Esophagus mucosa (tissue), 1 donor: ENCODE measurements at places on chromosomes 4 and X. TPM values are rescaled to one million over a fixed set of nuclear protein-coding genes. Genes with fewer than 3 reads are reported as not detected.

DNA sequence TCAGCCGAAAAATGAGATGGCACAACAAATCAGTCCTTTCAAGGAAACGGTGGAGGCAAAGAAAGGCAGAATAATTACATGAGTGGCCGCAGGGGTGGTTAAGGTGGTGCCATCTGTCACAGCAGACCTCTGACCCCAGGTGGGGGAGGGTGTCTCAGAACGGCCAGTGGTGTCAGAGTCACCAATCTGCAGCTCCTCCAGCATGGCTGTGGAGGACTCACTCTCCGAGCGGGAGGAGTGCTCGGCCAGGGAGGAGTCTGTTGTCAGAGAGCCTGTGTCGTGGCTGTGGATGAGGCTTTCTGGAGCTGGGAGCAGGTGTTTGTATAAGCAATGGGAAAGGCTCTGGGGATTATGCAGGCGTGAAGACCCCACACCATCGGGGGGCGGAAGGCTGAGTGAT lies 130.3 kb upstream of the PDLIM3 start:
- no peak for ATAC-seq

- ATAC-seq: peak; percentile 58
Observed at GRCh38 chr4:186204103-186204559, 12.8 kb downstream of the CYP4V2 start.

DNA sequence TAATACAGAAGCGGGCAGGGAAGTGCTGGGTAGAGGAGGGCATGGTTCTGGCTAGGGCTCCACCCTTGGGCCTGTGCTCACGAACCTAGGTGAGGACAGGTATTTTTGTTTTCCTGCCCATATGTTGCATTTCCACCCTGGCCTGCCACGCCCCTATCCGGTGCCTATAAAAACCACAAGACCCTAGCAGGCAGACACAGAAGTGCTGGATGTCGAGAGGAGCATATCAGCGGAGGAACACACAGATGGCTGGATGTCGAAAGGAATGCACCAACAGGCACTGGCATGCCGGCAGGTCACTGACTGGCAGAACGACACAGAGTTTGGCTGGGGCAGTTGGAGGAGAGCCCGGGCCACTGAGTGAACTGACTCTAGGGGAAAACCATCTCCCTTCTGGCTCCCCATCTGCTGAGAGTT lies 316.6 kb upstream of the BOD1L1 start:
- ATAC-seq: peak; percentile 83

- no peak for ATAC-seq
Observed at GRCh38 chr4:67899096-67899495, 15.3 kb upstream of the TMPRSS11D start.

GRCh38 chrX:155997436-155997835 lies at the start of gene IL9R:
Gene IL9R, plus strand, starts transcription at chrX:155997696. Its CDS starts 64 bp downstream, at chrX:155997760.
- ATAC-seq: no peak

DNA sequence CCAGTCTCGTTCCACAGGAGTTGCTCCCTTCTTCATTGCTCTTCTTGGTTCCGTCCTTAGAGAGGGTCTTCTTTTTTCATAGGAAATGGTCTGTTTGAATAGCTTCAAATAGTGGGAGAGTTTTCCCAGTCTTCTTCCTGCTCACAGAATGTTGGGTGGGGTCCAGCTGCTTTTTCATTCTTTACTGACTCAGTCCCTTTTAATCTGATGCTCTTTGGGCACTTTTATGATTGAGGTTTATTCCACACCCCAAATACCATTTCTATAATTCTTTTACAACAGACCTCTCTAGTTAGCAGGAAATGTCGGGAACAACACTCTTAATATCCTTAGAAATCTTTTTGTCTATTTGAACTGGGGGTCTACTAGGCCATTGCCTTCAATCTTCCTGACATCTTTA lies 239.5 kb downstream of the PRDM5 start:
- ATAC-seq: no peak

GRCh38 chrX:151634937-151635336 lies 60.3 kb upstream of the PRRG3 start:
- ATAC-seq: no peak

- no peak for ATAC-seq
Observed at GRCh38 chr4:184217634-184218033, at the start of gene ENPP6. Gene ENPP6, minus strand, starts transcription at chr4:184217873. Its CDS starts 54 bp downstream, at chr4:184217819.

GRCh38 chr4:89001647-89002445 lies 55.1 kb downstream of the FAM13A start:
- ATAC-seq: no peak

DNA sequence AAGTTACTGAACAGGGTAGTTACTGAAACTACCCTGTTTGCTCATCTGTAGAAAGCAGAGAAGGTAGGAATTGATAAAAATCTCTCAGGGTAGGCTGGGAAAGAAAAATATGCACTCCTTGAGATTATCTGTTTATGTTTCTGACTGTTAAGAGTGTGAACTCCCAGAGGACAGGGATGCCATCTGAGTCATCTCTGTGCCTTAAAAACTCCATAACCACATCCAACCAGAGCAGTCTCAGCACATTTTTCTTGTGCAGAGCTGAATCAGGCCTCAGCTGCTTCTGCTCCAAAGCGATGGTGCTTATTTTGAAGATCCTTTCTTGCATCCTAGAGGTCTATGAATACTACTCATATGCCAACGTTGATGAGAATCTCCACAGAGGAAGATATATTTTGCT lies 9.9 kb downstream of the CENPVL3 start:
- no peak for ATAC-seq

DNA sequence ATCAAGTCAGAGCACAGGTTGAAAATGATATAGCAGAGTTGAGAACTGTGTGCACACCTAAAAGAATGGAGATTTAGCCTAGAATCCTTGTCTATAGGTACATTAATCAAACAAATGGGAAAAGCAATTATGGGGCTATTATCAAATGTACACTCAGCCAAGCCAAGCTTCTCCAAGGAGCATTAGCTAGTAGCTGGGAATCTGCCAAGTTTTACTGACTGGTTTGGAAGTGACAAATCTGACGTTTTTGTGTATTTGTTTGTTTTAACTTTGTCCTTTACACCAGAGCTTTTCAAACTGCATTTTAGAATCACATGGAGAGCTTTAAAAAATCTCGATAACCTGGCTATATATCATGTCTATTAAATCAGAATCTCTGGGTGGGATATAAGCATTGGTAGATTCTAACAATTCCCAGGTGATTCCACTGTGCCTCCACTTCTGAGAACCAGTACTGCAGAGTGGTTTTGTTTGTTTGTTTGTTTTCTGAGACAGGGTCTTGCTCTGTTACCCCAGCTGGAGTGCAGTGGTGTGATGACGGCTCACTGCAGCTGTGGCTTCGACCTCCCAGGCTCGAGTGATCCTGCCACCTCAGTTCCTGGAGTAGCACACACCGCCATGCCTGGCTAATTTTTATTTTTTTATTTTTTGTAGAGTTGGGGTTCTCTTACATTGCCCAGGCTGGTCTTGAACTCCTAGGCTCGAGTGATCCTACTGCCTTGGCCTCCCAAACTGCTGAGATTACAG lies 279.8 kb downstream of the UNC5C start:
- ATAC-seq: no peak

DNA sequence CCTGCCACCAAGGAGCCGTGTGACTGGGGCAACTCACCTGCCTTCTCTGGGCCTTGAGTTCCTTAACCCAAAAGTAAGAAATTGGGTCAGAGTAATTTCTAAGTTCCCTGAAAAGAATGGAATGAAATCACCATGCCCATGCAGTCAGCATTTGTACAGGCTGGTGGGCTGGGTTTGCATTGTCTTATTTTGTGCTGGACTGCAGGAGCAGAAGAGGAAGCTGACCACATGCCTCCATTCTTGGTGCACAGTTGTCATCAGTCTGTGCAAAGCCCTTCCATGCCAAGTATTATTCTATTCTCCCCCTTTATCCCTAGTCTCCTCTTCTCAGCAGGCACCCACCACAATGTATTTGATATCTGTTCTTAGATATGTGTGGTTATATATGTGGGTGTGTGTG lies 56.3 kb downstream of the FHDC1 start:
- ATAC-seq: no peak

DNA sequence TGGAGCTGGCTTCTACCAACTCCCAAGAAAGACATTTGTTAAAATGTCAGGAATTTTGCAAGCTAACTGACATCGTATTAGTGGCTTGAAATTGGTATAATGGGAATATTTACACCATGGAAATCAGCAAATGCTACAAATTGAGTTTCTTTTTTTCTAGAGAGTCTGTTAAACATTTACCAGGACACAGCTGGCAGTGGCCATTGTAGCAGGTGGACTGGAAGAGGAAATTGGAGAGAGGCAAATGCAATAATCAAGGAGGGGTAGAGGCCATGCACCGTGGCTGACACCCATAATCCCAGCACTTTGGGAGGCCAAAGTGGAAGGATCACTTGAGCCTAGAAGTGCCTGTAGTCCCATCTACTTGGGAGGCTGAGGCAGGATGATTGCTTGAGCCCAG lies 32.9 kb upstream of the TSR2 start:
- ATAC-seq: no peak

DNA sequence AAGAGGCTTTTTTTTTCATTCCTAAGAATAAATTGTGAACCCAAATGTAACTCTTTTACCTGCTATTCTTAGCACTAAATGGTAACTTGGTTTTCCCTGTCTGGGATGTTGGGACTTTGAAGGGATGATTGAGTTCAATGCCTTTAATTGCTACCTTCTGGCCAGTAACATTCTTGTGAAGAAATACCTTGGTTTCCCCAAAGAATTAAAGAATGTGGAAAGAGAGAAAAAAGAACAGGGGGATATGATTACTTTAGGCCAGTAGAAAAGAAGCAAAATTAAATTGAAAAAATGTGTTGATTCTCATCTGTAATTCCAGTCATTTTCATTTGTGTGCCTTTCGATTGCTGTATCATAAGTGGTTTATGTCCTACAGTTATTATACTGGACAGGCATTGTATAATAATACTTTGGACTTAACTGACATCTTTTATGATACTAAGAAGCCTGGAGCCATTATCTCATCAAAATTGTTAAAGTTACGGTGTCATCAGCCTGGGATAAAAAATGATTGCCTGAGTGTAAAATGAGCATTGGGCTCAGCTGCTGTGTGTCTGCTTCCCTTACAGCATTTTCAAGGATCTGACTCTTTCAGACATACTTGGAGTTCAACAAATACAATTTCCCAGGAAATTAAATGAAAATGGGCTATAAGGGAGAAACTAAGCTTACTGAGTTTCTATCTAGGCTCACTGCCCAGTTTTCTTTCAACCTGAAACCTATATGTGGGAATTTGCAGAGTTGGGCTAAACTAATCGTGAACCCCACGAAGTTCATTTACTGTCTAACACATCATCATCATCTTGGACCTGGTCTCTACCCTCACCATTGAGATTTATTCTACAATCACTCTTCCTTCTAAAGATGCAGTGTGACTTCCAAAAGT lies 146.3 kb downstream of the SHROOM3 start:
- no peak for ATAC-seq

DNA sequence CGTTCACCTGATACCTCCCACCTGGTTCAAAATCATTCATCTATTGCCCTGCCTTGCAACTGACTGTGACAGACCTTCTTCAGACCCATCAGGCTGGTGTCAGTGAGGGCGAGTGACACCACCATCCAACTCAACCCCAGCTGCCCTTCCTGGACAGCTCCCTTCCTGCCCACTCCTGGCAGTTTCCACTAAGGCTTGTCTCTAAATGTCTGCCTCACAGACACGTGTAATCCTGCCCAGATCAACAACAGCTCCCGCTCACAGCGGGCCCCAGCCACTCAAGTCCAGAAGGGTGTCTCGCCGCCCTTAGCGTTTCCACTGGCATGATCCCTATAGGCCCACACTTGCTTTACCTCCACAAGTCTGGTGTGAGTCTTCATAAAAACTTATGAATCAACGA lies 28.9 kb downstream of the ACSL1 start:
- ATAC-seq: no peak

GRCh38 chr4:156633847-156634246 lies 337.8 kb downstream of the PDGFC start:
- ATAC-seq: no peak

- no peak for ATAC-seq
Observed at GRCh38 chr4:3673716-3674478, 92.3 kb upstream of the ADRA2C start.

GRCh38 chr4:153065276-153065675 lies 129.2 kb downstream of the FHDC1 start:
- no peak for ATAC-seq

DNA sequence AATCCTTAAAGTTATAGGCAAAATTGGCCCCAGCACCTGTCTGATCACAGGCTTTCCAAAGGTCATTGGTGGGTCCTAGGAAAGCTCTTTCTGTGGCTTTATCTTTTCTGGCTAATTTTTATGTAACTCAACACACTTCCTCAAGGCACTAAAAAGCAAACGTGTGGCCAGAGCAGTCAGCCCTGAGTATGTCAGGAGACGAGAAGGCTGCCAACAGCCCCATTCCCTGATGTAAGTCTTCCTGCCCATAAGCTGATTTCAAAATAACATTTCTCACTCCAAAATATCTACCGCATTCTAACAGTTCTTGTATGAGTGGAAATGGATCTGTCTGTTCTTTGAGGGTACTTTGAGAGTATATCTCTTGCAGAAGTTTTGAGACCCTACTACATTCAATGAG lies 25.5 kb upstream of the FUNDC1 start:
- ATAC-seq: no peak

GRCh38 chr4:38111024-38111423 lies 150.8 kb downstream of the PTTG2 start:
- ATAC-seq: no peak

DNA sequence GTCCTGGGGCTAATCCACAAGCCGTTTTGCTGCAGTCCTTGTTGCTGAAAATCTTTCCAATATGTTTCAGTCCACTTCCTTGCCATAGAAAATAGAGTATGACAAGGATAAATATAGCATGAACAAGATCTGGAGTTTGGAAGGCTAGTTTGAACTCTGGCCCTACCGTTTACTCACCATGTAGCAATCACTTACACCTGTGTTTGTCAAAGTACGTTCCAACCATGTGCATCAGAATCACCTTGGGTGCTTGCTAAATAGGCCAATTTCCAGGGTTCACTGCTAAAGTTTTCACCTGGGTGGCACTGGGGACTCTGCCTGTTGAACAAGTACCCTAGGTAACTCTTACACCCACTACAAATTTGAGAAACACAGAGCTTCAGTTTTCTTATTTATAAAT lies 188.9 kb downstream of the ENOX2 start:
- ATAC-seq: no peak

GRCh38 chr4:101594588-101594987 lies 195.9 kb upstream of the BANK1 start:
- no peak for ATAC-seq

The FGFBP2 gene
- not detected for total RNA-seq

The FABP2 gene
- not detected for total RNA-seq

The PCDH19 gene
- 0.64 TPM for total RNA-seq

The STPG2 gene
- total RNA-seq: 0.20 TPM

The DIAPH2 gene
- 8.9 TPM for total RNA-seq

The USP17L25 gene
- not detected for total RNA-seq

The RENBP gene
- total RNA-seq: 0.52 TPM

The GABRE gene
- total RNA-seq: 27.5 TPM

The CD38 gene
- 2.6 TPM for total RNA-seq
